ENCODE measurements at places on chromosomes 3 and 15. TPM values are rescaled to one million over a fixed set of nuclear protein-coding genes. Genes with fewer than 3 reads are reported as not detected.

The GOLGA8S gene
- 1.2 TPM for total RNA-seq

DNA sequence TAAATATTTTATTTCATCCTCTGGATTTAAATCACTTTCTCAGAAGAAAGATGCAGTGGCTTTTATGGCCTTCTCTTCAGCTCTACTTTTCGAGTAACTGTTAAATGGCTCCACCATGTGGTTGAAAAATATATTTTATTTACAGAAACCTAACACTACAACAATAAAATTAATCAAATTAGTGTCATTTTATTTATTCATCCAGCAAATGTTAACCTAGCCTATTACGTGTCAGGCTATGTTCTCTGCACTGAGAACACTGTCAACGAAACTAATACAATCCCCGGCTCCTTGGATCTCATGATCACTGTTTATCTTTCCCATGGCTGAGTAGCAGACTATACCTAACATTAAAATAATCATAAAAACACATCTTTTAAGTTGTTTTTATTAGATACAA lies 148.0 kb upstream of the OSTN start:
- DNase-seq, result no peak
- no peaks in the 10 kb centered on the region for H3K4me1 ChIP-seq
- no peaks in the 10 kb centered on the region for H3K36me3 ChIP-seq

DNA sequence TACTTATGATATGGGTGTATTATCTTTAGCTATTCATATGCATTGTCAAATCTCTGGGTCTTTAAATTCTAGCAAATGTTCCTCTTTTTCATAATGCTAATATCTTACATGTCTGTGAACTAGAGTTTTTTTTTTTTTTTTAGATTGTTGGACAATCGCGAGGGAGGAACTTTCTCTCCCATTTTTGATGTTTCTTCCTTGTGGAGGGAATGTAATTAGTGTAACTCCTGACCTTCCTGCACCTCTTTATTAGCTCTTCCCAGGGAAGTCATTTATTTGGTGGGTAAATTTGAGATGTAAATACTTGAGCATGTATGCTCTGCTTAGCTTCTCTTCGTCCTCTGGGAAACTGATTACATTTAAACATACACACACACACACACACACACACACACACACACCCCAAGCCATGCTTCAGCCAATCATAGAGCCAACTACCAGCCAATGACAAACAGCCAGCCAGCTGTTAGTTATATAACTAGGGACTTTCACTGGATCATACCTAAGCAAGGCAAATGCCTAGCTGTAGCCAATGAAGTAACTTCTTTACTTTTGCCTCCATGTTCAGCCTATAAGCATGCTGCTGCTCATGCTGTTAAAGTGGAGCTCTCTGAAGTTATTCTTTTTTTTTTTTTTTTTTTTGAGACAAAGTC lies 8.3 kb upstream of the USP8 start:
- DNase-seq, result no peak
- no peak overlapping the region for H3K4me3 ChIP-seq
- no peak overlapping the region for H3K27ac ChIP-seq
- H3K27me3 ChIP-seq, result peaks cover 6% of the 10 kb centered on the region

DNA sequence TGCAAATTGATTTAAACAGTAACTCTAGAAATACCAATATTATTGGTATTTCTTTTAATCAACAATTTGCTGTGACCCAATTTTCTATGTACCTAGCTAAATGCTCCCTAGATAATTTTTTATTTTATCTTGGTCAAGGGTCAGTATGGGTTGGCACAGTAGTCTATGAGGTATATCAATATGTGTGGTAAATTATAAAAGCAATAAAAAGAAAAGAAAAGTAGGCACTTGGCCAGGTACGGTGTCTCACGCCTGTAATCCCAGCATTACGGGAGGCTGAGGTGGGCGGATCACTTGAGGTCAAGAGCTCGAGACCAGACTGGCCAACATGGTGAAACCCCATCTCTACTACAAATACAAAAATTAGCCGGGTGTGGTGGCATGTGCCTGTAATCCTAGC lies 34.0 kb upstream of the STIMATE start:
- H3K27me3 ChIP-seq, result no peaks in the 10 kb centered on the region
- H3K27ac ChIP-seq, result no peak overlapping the region
- H3K4me3 ChIP-seq, result no peak overlapping the region
- peaks cover 11% of the 10 kb centered on the region for H3K4me1 ChIP-seq

The IMPG2 gene
- total RNA-seq, result 0.42 TPM

The SUCLG2 gene
- 68.2 TPM for total RNA-seq

The ENTPD3 gene
- total RNA-seq, result not detected

The GOLGA6L10 gene
- 4.2 TPM for total RNA-seq

DNA sequence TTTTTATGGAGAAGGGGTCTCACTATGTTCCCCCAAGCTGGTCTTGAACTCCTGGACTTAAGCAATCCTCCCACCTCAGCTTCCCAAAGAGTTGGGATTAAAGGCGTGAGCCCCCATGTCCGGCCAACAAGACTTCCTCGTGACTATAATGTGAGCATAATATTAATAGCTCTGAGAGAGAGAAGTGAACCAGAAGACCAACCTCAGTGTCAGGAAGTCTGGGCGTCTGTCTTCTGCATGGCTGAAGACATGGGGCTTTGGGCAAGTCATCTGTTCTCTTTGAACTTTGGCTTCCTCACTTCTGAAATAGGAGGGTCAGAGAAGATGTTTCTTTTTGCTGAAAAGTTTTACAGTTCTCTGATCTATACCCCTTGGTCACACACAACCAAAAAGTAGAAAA lies 92.1 kb downstream of the SLC49A4 start:
- no peaks in the 10 kb centered on the region for H3K36me3 ChIP-seq
- H3K4me1 ChIP-seq, result peaks cover 13% of the 10 kb centered on the region
- peaks cover 6% of the 10 kb centered on the region for H3K27me3 ChIP-seq
- no peak overlapping the region for H3K4me3 ChIP-seq

The PEX5L gene
- not detected for total RNA-seq

The ASB14 gene
- not detected for total RNA-seq

DNA sequence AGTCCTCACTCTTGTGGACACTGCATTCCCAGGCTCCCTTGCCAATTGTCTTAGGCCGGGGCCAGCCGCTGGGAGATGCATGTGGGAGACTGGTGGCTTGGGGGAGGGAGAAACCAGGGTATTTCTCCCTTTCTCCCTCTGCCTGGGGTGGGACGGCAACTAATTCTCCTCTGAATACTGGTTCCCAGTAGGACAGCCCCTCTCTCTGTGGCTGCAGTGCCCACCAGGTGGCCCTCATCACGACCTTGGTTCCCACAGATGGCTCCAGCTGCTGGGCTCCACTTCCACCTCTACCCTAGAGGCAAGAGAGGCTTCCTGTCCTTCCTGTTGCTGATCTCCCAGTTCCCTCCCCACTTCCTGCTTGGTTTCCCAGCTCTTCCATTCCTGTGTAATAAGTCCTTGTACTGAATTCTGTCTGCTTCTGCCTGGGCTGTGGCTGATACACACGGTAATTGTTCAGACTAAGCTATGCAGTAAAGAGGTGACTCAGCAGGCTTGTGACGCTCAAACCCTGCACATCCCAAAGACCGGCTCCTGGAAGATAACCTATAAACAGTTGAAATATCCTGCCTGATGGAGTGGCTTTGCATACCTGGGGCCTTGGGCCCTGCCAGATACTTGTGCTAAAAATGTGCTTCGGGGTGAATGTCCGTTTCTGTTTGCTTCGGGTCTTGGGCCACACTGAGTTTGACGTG lies 20.4 kb upstream of the COPG1 start:
- H3K36me3 ChIP-seq, result peaks cover 4% of the 10 kb centered on the region
- no peaks in the 10 kb centered on the region for H3K27me3 ChIP-seq
- H3K4me3 ChIP-seq, result no peak overlapping the region

DNA sequence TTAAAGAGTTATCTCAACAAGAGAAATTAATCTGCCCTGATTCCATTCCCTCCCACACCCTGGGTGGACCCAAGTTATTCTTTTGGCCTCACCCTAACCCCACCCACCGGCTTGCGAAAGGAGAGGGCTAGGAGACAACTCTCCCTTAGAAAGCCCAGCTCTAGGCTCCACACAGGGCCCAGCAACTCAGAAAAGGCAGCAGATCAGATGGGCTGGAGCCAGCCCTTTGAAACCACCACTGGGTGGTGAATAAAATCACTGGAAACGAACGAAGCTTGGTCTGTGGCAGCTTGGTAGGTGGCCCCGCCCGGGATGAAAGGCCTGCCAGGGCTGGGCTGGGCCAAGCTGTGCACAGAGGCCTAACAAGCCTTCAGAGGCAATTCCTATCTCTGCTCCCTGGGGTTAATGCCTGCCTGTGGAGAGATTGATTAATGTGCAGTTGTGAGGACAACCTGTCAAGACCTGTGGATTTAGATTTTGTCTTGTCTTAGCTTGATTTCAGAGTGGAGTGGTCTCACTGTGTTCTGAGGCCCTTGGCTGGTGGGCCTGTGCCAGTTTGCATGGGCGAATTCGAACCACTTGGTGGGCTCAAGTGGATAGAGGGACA lies 38.8 kb downstream of the BHLHE40 start:
- H3K27me3 ChIP-seq, result no peaks in the 10 kb centered on the region
- peaks cover 4% of the 10 kb centered on the region for H3K36me3 ChIP-seq
- peaks cover 78% of the 10 kb centered on the region for H3K4me1 ChIP-seq
- no peak for DNase-seq

The FBXW12 gene
- not detected for total RNA-seq

DNA sequence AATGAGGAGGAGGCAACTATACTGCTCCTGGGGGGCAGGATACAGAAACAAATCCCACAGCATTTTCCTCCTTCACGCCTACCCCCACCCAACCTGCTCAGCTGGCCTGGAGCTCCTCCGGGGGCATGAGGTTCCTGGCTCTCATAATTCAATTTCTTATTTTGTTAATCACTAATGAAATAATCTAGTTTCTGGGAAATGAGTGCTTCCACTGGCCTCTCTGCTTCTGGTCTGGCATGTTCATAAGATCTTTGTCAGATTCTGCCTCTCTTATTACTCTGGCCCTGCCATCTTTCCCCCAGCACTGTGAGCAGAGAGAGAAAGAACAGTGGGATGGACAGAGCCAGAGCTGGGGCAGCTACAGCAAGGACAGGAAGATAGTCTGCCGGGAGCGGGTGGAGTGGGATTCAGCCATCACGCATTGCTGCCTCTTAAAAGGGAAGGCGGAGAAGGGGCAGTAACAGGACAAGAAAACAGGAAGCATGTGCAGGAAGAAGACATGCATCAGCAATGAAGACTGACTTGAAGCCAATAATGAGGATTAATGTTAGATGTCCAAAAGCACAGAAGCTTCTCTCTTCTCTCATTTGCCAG lies 13.6 kb downstream of the RPAP1 start:
- no peak overlapping the region for H3K27ac ChIP-seq
- H3K27me3 ChIP-seq, result no peaks in the 10 kb centered on the region
- peaks cover 20% of the 10 kb centered on the region for H3K36me3 ChIP-seq
- no peak overlapping the region for H3K4me3 ChIP-seq
- no peaks in the 10 kb centered on the region for H3K4me1 ChIP-seq

DNA sequence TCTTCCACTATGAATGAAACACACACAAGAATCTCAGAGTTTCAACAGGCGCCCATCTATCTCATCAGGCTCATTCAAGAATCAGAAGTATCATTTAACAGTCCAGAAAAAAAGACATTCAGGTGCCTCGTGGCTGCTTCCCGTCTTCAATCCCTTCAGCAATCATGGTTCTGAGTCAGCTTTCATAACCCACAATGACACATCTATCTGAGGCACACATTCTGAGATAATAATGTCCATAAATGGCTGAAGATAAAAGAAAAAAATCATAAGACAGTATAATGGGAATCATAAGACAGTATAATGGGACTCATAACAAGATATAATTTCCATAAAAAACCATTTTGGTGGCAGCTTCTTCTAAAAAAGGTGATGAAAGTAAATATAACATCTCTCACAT lies 52.4 kb downstream of the TNIK start:
- peaks cover 4% of the 10 kb centered on the region for H3K4me1 ChIP-seq
- no peak overlapping the region for H3K27ac ChIP-seq
- no peak overlapping the region for H3K4me3 ChIP-seq

The FES gene
- 6.2 TPM for total RNA-seq

DNA sequence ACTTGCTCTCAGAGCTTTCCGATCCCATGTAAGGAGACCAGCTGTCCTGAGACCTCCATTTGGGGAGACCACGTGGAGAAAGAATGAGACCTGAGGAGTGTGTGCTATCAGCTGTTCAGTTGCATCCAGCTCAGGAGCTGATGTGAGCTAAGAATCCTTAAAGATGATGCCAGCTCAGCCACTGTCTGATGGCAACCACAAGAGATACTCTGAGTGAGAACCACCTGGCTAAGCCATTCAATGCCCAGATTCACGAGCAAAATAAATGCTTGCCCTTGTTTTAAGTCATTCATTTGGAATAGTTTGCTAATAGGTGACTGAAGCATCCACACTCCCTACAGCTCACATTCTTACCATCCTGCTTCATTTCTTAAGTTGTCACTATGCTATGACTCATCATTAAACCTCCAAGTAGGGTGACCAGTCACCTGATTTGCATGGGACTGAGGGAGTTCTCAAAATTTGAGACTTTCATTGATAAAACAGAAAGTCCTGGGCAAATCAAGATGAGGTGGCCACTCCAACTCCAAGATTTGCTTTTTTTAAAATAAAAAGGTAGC lies 56.4 kb downstream of the SPTSSB start:
- peaks cover 58% of the 10 kb centered on the region for H3K27me3 ChIP-seq
- no peak overlapping the region for H3K27ac ChIP-seq
- H3K4me1 ChIP-seq, result peaks cover 51% of the 10 kb centered on the region
- no peak overlapping the region for H3K4me3 ChIP-seq
- no peak for DNase-seq

DNA sequence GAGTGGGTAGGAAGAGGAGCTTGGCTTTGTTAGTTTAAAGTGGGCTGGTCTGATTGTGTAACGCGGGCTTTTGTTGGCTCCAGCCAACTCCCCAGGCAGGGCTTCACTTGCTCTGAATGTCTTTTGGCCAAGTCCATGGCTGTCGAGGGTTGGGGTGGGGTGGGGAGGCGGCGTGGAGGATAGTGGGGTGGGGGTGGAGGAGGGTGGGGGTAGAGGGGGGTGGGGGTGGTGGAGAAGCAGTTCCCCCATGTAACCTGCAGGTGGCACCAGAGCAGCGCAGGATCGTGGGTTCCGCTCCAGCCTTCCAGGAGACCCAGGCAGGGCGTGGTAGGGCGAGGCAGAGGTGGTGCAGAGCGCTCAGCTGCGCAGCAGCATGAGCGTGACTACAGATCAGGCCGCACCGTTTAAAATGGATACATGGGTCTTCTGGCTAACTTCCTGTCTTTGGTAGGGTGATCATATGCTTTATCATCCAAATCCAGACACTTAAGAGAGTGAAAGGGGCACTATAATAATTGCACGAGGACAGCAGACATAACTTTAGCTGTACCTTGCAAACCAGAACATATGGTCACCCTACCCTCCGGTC lies 28.3 kb downstream of the GOLGA6A start:
- DNase-seq, result peak; percentile 73
- H3K27ac ChIP-seq, result no peak overlapping the region
- H3K4me3 ChIP-seq, result peak overlapping the region; percentile 39
- no peaks in the 10 kb centered on the region for H3K36me3 ChIP-seq

- no peak for DNase-seq
- peak overlapping the region; percentile 21 for H3K4me3 ChIP-seq
- peak overlapping the region; percentile 55 for H3K27ac ChIP-seq
These were observed 86.3 kb downstream of the FAM81A start for GRCh38 chr15:59524331-59524731.

GRCh38 chr3:53161820-53162671 lies 1.0 kb downstream of the PRKCD start:
- H3K27ac ChIP-seq, result peak overlapping the region; percentile 88
- peaks cover 17% of the 10 kb centered on the region for H3K4me1 ChIP-seq
- no peaks in the 10 kb centered on the region for H3K36me3 ChIP-seq
- peak overlapping the region; percentile 89 for H3K4me3 ChIP-seq
- DNase-seq, result peak; percentile 61

- H3K27me3 ChIP-seq, result peaks cover 2% of the 10 kb centered on the region
- no peak overlapping the region for H3K4me3 ChIP-seq
- H3K27ac ChIP-seq, result no peak overlapping the region
- DNase-seq, result no peak
- H3K4me1 ChIP-seq, result no peaks in the 10 kb centered on the region
These were observed 2.8 kb downstream of the LSAMP start for GRCh38 chr3:116442331-116443021.

Measured in activated naive CD8-positive, alpha-beta T cell treated with anti-CD3 and anti-CD28 coated beads, Interleukin-2, amount 10 ng/mL, durations not matched to agents 7 days and 5 days (primary cell).